ENCODE measurements at places on chromosomes 7 and 10.

DNA sequence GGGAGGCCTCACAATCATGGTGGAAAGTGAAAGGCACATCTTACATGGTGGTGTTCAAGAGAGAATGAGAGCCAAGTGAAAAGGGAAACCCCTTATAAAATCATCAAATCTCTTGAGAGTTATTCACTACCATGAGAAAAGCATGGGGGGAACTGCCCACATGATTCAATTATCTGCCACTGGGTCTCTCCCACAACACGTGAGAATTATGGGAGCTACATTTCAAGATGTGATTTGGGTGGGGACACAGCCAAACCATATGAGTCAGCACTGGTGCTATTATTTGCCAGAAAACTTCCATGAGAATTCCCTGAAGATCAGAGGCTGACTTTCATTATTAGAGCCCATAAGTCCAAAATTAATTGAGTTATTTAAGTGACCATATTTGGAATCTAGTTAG lies 1001.2 kb upstream of the POT1 start:
- DNase-seq, result no peak

DNA sequence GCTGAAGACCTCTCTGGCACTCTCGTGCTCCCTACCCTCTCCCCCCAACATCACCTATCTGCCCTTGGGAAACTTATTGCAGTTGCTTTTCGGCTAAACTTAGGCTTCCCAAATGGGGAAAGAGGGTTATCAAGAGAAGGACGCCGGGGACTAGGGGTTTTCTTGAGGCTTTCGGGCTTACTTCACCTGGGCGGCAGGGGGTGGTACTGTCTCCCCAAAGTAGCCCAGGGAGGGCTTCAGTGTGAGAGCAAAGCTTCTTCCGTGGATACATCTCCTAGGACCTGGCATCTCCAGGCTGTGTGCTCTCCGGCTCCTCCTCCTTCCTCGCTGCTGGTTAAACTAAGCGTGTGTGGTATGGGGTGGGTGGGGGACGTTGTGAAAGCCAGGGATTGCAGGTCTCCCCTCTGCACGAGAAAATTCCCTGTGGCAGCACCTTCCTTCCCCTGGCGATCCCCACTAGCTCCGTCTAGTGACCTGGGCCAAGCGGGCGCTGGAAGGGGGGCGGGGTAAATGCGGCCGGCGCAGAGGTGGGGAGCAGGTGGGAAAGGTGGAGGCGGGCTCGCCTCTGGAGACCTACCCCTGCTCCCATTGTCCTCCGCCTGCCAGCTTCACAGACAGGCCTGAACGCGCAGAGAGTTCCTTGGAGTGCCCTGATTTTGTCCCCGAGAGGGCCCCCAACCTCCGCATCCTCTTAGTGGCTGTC lies 1.1 kb downstream of the PLXDC2 start:
- DNase-seq, result no peak

DNA sequence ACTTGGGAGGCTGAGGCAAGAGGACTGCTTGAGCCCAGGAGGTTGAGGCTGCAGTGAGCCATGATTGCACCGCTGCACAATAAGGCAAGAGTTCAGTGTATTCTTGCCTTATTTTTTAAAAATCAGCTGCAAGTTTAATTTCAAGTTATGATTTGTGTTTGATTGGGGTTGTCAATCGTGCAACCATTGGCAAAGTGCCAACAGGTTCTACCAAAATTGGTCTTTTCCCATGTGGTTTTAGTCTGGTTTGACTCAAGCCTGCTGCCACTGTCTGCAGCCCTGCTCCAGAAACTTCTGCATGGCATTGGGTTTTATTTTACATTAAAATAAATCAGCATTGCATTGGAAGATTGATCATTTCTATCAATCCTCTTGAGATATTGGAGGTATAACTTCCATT lies 72.7 kb downstream of the PTPRE start:
- DNase-seq, result no peak

DNA sequence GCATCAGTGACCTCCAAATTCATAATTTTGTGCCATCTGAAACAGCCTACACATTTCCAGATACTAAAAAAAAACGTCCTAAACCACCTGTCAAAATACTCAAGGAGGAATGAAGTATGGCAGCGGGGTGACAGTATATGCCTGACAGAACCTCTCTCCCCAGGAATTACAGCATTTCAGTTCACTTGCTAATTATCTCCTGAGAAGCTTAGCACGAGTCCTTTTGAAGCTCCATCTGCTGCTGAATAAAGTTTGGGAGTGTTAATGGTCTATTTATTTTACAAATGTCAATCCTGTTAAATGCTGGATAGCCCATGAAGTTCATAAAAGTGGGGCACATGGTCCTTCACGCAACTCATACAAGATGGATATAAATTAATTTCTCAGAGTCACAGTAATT lies 29.4 kb upstream of the ANLN start:
- no peak for DNase-seq

DNA sequence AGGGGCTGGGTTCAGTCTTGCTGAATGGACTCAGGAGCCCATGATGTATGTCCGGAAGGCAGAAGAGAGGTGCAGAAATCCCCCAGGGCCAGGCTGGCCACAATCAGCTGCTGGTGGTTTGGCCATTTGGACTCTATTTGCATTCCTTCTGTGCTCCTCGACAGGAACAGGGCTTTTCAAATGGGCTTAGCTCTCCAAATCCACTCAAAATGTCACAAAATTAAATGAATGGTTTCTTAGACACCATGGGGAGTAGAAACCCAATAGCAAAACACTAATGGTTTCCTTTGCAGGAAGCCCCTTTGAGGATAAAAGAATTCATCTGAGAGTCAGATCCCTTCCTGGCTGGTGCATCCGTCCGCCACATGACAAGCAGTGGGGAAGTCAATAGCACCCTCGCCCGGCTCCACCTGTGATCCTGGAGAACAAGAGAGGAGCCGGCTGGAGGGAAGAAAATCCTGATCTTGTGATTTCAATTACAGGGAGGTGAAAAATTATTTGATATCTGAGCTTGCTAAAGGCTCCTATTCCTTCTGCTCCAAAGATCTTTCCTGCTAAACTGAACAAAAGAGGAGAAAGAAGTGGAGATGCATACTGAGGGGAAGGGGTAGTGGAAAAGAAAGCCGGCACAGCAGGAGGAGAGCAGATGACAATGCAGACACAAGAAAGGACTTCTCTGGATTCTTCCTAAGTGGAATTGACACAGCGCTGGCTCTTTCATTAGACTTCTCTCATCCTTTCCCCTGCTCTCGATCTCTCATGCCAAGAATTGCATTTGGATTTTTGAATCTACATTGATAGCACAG lies 190.7 kb downstream of the C7orf25 start:
- DNase-seq, result no peak

DNA sequence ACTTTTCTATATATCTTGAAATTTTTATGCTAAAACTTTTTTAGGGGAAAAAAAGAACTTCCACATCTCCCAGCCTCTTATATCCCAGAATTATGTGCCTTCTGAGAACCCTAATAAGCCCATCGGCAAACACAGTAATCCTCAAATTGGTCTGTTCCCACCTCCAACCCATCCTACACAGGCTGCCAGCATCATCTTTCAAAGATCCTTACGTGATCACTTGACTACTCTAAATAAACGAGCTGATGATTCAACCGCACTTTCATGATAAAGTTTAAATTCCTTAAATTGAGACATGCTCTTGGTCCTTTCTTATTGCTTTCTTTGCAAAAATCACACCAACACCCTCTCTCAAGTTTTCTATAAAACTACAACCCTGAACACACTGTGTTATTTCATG lies 52.5 kb downstream of the MPP7 start:
- DNase-seq, result no peak

DNA sequence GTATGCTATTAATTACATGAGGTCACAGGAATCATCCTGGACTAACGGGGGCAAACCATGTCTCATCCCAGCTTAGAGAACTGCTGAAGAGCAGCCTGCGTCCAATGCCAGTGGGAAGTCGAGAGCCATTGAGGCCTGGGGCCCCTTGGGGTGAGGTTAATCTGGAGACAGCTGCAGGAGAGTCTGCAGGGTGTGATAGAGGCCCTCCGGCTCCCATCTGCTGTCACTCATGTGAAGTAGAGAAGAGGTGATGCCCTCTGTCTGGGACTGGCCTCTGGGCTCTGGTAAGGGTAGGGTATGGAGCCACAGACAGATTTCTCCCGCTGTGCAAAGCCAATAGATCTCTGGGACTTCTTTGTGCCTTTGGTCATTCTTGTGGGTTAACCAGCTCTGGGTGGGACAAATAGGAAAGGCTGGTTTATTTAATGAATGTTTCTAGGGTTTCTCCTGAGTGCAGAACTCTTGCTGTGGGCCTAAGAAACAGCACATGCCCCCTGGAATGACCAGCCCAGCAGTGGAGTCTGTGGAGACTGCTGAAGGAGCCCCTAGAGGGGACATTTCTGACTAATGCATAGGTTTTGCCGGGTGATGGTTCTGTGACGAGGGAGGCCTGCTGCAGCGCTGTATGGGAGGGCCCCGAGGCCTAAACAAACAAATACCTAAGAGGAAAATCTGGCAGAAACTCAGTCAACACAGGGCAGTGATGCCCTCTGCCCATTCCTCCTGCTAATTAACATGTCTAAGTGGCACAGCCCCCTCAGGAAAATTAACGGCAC lies 34.5 kb downstream of the CRHR2 start:
- no peak for DNase-seq

DNA sequence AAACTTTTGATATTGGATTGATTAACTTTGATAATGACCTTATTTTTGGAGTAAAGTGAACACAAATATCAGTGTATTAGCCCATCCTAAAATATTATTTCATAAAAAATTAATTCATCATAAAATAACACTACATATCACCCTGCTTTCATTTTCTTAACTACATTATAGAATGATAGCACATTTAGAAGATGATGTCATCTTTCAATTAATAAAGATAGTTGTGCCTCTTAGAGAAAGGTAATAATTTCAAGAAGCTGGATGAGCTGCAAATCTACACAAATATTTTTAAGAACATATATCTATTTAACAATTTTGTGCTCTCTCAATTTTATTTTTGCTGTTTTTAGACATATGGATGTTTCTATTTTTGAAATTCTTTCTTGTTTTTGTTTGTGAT lies 126.1 kb downstream of the CNTNAP2 start:
- no peak for DNase-seq

- no peak for DNase-seq
Measured at GRCh38 chr7:26397796-26398426, 106.2 kb downstream of the SNX10 start.

DNA sequence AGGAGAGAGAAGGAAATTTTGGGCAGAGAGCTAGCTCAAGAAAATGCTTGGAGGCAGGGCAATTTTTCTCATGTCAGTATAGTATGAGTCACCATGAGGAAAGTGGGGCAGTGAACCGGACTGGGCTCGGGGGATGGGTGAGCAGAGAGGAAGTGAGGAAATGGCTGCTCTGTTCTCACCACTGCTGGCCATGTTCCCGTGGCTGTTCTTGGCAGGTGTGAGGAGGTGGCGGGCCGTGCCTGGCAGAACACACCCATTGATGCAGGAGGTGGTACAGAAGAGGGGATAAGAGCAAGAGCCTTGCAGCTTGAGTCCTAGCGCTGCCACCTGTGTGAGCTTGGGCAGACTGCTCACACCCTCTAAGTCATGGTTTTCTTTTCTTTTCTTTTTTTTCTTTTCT lies 304.4 kb upstream of the LYZL1 start:
- no peak for DNase-seq

GRCh38 chr7:30617359-30617758 lies 22.7 kb downstream of the GARS1 start:
- DNase-seq, result no peak

- no peak for DNase-seq
Measured at GRCh38 chr10:72043016-72043834, 45.1 kb downstream of the SPOCK2 start.

DNA sequence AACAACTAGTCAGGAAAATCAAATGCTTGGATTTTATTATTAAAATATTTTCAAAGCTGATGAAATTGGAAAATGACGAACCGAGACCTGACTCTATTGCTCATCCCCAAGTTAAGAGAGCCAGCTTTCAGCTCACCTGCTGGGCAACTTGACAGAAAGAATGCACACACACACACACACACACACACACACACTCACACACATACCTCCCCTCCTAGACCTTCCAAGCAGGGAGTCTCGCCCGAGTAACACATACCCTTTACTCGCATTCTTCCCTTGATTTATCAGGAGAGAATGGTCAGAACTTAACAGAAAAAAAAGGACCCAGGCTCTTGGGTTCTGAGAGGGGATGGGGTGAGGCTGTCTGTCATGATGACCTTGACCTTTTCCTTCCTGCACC lies 19.1 kb downstream of the GPRIN2 start:
- no peak for DNase-seq

Data from SHP77 treated with DMSO at 0.1 percent for 48 hours (cell line).